ENCODE measurements at places on chromosomes 4 and X.

DNA sequence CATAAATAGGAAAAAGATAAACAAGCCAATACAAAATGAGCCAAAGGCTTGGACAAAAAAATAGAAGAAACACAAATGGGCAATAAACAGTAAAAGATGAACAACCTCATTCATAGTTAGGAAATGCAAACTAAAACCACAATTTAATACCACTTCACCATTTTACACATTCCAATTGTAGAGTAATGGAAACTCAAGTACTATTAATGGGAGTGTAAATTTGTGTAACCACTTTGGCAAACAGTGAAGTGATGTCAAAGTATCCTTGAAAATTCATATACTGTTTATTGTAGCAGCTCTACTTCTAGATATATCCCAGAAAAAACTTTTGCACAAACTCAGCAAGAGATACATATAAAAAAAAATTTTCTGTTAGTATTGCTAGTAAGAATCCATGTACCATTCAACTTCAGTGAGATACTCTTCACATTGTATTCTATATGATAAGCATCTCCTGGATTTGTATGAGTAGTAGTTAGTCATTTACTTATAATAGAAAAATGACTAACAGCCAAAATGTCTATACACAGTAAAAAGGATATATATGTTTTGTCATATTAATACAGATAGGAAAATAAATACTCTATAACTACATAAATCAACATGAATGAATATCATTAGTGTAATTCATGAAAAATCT is 229.8 kb downstream of the DKK2 start:
- no peak for DNase-seq

GRCh38 chr4:168683595-168683994 is 186.7 kb downstream of the PALLD start:
- no peak for DNase-seq

DNA sequence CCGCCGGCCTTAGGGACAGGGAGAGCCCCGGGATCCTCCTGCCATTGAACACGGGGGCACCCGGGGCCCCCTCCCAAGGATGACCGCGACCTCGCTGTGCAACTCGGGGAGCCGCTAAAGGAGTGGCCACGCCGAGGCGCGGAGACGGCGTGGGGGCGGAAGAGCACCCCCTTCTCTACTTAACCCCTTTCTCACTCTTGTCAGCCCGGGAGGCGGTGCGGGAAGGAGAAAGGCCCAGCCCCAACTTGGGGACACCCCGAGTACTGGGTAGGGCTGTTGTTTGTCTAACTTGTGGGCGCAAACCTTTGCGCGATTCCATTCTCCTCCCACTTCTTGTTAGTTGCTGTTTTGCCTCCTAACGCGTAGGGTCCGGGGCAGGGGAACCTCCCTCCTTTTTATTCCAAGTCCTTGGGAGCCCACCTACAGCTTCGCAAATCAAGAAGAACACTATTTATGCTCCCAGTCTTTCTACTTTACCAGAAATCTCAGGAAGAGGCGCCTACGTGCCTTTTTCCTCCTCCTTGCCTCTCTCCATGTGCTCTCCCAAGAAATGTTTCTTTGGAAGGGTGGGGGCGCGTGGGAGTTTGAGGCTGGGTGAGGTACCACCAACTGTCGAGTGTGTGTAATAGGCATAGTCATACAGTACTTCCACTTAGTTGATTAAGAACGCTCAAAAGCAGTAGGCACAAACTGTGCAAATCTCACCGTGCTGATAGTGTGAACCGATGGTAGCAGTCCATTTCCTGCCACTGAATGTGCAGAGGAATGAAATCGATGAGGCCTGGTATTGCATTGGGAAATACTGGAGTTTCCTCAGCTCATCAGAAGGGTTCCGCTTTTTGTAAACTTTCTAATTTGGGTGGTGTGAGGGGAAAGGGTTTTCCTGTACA is 813 bp downstream of the DIAPH2 start:
- DNase-seq = peak; percentile 60

DNA sequence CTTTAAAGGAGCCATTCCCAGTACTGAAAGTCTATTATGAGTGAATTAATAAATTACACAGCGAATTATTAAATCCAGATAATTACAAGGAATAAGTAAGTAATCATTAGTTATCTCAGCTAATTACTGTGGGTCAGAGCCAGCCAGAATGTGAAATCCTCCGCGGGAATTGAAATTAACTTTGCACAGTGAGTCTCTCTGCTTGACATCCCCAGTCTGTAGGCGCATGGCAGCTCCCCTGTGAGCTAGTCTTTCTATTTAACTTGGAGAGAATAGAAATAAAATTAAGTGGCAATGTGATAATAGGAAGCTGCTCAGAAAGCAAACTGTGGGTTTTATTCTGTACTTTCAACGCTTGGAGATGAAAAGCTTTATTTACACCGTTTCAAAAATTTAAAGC is 7.2 kb downstream of the POU4F2 start:
- DNase-seq = no peak

DNA sequence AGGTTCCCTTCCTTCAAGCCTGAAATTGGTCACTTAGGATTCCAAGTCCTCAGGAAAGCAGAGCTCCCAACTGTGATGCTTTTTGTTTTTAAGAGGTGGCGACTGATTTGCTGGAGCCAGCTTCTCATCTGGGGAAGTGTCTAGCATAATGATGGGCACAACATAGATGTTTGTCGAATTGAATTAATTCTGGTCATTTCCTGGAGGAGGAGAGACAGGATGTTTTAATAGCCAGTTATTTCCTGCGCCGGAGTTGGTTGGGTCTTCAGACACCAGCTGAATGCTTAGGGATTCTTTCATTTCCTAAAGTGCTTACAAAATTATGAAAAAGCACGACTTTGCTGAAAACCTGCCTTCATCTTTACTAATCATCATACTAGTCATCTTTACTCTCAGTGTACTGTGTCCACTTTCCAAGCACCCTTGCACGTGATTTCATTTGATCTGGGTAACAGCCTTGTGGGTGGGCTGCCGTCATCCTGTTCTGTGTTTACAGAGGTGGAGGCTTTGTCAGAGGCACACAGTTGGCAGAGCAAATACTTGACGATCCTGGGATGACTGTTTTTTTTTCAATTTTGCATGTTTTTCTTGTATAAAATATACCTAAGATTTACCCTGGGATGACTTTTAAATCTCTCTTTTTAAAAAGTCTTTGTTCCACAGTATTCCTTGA is 49.5 kb downstream of the RGS12 start:
- no peak for DNase-seq
